Left ventricle myocardium superior (tissue), 1 donor: ENCODE measurements at places on chromosomes 11 and 22. TPM values are rescaled to one million over a fixed set of nuclear protein-coding genes. Genes with fewer than 3 reads are reported as not detected.

GRCh38 chr11:66689661-66690590 is 12.2 kb upstream of the RBM4B start:
- DNase-seq: no peak

GRCh38 chr11:74682731-74683278 is 48.4 kb downstream of the CHRDL2 start:
- no peak for DNase-seq

ESRRA gene
- 256 TPM for total RNA-seq

OR4B1 gene
- total RNA-seq: not detected

KRTAP5-8 gene
- not detected for total RNA-seq
